Left lung (tissue), 14 donors: ENCODE measurements at places on chromosomes 13 and 19.

DNA sequence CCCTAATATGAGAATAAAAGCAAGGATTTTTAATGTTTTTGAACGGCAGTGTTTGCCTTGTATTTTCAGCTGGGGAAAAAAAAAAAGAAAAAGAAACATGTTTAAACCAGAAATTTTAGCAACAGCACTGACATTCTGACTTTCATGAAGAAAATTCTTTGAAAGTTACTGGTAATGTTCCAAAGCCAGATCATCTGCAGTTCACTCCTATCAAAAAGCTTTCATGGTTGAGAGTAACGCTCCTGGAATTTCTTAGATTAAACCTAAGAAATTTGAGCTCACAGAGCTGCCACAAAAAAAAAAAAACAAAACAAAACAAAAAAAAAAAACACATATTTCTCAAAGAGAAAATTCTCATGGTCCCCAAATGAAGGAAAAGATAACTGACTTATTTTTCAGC is 1106.7 kb downstream of the EFNB2 start:
- H3K4me1 ChIP-seq: no peaks in the 10 kb centered on the region
- no peaks in the 10 kb centered on the region for H3K36me3 ChIP-seq
- no peaks in the 10 kb centered on the region for H3K27me3 ChIP-seq
- H3K27ac ChIP-seq: no peak overlapping the region
- no peak overlapping the region for H3K4me3 ChIP-seq
- no peak for DNase-seq

DNA sequence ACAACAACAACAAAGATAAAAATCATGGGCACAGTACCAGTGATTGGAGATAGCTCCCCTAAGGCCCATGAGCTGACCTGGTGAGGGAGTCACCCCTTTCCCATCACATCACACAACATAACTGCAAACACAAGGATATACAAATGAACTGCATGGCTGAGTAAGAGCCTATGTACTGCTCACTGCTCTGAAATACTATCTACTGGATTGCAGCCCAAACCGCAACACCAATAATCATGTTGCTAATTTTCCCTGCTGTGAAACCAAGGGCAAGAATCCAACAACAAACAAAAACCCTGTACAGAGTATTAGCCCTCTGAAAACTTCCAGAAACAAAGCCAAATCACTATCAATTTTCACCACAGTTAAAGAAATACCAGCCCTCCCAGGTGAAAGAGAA is 1893.2 kb downstream of the PCDH9 start:
- H3K36me3 ChIP-seq: no peaks in the 10 kb centered on the region
- no peaks in the 10 kb centered on the region for H3K27me3 ChIP-seq
- DNase-seq: no peak

DNA sequence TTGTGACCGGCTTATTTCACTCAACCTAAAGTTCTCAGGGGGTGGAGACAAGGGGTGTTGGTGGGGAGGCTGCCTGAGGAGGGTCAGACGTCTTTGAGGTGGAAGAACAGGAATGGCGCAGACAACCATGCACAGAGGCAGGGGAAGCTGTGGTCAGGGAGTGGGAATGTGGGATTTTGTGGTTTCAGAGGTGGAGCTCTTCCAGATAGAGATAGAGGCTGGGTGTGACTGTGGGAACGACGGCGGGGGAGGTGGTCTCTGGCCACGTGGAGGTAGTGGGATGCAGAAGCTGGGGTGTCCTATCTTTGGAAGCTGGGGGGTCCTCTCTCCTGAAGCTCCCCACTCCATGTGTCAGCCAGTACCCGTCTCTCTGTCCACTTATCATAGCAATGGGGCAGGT is 7.8 kb upstream of the KLK14 start:
- no peaks in the 10 kb centered on the region for H3K36me3 ChIP-seq
- no peaks in the 10 kb centered on the region for H3K4me1 ChIP-seq
- H3K27ac ChIP-seq: no peak overlapping the region
- DNase-seq: no peak

GRCh38 chr13:90270226-90270625 is 1077.3 kb upstream of the MIR17HG start:
- H3K4me3 ChIP-seq: no peak overlapping the region
- no peaks in the 10 kb centered on the region for H3K36me3 ChIP-seq
- no peak for DNase-seq
- H3K27ac ChIP-seq: no peak overlapping the region

- H3K4me3 ChIP-seq: no peak overlapping the region
- DNase-seq: peak; percentile 57
- peak overlapping the region; percentile 19 for H3K27ac ChIP-seq
- H3K36me3 ChIP-seq: no peaks in the 10 kb centered on the region
- peaks cover 32% of the 10 kb centered on the region for H3K4me1 ChIP-seq
Observed at GRCh38 chr19:932648-933552, 7.1 kb downstream of the ARID3A start.

DNA sequence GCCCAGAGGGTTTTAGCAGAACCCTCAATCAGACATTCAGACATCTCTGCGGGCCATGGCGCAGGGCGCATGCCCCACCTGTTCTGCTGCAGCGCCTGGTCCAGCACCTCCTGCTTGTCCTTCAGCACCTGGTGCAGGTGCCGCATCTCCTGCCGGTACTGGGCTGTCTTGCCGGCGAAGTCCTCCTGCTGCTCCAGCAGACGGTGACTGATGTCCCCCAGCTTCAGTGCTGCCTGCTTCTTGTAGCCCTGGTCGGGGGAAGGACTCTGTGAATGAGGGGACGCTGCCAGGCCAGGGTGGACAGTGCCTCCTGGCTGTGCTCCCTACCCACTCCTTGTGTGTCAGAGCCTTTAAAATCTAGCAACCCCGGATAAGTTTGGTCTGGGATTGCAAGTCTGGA is 12.2 kb upstream of the SLC7A9 start:
- H3K4me1 ChIP-seq: no peaks in the 10 kb centered on the region
- H3K27ac ChIP-seq: no peak overlapping the region
- no peak for DNase-seq
- peaks cover 29% of the 10 kb centered on the region for H3K36me3 ChIP-seq
